ENCODE measurements at places on chromosomes 3 and 15. TPM values are rescaled to one million over a fixed set of nuclear protein-coding genes. Genes with fewer than 3 reads are reported as not detected.

Gene ADAMTS9
- total RNA-seq, result 38.2 TPM

Gene PLSCR5
- total RNA-seq, result not detected

Gene CCDC39
- total RNA-seq, result under 0.01 TPM

Gene GOLGA8T
- total RNA-seq, result under 0.01 TPM

Gene GHSR
- total RNA-seq, result not detected

Measured in dermis microvascular lymphatic vessel endothelial cell (primary cell).